ENCODE measurements at places on chromosomes 16 and 17.
A peak's percentile ranks its signal among the peaks of the same experiment; 100 is the strongest.

DNA sequence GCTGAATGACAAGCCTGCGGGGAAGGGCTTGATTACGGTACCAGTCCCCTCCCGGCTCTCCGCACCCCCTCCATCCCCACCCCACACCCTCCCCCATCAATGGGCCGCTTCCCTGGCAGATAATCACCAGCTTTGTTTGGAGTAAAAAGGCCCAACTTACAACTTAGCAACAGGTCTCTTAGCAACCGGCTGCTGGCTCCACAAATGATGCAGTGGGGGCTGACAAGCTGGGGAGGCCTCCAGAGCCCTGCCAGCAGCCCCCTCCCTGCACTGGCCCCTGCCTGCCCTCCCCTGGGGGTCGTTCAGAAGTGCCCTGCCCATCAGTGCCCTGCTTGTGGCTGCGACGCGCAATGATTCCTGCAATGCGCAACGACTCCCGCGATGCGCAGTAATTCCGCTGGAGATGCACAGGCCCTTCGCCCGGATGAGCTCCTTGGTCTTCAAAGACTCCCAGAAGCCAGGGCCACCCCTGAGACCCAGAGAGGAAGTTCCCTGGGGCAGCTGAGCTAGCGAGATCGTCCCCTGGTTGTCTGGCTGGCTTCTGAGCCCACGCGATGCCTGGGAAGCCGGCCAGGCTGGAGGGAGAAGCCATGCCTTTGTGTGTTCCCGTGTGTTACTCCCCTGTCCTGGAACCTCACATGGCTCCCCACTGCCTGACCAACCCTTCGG is 23.3 kb downstream of the CPNE2 start:
- no peak for DNase-seq

- peak; percentile 46 for DNase-seq
These were observed 19.6 kb downstream of the DNAH17 start for GRCh38 chr17:78557598-78558039.

DNA sequence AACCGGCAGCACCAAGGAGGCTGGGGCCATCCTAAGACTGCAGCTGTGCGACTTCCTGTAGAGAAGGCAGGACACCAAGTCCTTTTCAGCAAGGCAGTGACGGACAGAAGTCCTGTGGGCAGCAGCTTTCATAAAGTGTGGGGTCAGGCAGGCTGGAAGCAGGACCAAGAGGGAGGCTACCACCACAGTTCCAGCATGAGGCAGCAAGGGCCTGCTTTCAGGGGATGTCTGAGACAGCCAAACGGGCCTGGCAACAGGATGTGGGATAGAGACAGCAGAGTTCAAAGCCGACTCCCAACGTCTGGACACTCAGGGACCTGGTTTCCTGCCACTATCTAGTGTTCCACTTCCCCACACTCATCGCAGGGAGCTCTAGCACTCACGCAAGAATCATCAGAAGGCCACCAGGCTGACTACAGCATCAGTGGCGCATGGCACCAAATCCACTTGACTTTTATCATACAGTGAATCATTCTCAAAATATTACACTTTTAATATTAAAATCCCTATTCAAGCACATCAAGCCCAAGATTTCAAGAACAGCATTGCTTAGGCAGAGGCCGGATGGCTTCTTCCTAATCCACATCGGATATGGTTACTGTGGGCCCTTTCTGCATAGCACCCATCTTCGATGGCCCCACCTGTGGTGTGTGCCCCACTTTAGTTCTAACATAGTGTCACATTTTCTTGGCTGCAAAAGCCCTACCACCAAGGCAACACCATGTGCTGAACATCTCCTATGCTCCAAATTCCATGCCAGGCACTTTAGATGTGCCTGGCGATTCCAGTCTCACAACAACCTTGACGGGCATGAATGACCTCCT is 5.2 kb downstream of the USP7 start:
- DNase-seq, result peak; percentile 35

- no peak for DNase-seq
These were observed 57.8 kb downstream of the HLF start for GRCh38 chr17:55322453-55322985.
